ENCODE measurements at places on chromosomes 4 and X. TPM values are rescaled to one million over a fixed set of nuclear protein-coding genes. Genes with fewer than 3 reads are reported as not detected.

DNA sequence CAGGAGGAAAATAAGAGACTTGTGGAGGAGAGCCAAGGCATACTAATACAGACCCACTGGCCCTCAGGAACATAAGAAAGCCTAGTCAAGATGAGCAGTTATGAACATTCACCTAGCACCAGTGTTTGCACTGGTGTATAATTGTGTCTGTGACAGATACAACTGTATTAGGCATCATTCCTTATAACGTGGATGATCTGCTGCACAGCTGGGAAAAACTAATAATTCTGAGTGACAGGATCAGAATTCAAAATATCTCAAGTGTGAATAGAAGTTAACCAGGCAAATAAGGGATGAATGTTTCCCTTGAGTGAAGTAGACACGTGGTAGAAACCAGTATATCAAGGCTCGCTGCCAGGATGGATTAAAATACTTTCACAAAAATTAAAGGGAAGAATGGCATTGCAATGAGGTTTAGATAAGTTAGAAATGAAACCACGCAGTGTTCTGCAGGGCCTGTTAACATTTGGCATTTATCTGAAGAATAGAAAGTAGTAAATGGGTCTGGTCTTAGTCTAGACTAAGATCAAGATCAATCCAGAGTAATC, 325.9 kb downstream of the EPHA5 start:
- no peak overlapping the region for H3K27ac ChIP-seq
- no peaks in the 10 kb centered on the region for H3K27me3 ChIP-seq
- H3K4me1 ChIP-seq: no peaks in the 10 kb centered on the region
- H3K4me3 ChIP-seq: no peak overlapping the region
- no peaks in the 10 kb centered on the region for H3K36me3 ChIP-seq

DNA sequence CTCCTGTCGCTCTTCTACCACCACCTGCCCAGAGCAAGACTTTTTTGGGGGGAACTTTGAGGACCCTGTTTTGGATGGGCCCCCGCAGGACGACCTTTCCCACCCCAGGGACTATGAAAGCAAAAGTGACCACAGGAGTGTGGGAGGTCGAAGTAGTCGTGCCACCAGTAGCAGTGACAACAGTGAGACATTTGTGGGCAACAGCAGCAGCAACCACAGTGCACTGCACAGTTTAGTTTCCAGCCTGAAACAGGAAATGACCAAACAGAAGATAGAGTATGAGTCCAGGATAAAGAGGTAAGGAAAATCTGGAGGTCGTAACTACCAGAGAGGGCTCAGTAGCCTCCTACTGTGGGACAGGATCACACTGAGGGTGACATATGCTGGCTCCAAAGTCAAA, 364.5 kb downstream of the MAPK10 start:
- H3K4me3 ChIP-seq: no peak overlapping the region
- no peaks in the 10 kb centered on the region for H3K4me1 ChIP-seq
- DNase-seq: no peak
- H3K36me3 ChIP-seq: no peaks in the 10 kb centered on the region
- H3K27ac ChIP-seq: no peak overlapping the region

- H3K36me3 ChIP-seq: no peaks in the 10 kb centered on the region
- H3K27me3 ChIP-seq: no peaks in the 10 kb centered on the region
- H3K4me3 ChIP-seq: no peak overlapping the region
- no peak for DNase-seq
- H3K4me1 ChIP-seq: no peaks in the 10 kb centered on the region
These were observed 249.2 kb downstream of the COL25A1 start for GRCh38 chr4:109053257-109053656.

DNA sequence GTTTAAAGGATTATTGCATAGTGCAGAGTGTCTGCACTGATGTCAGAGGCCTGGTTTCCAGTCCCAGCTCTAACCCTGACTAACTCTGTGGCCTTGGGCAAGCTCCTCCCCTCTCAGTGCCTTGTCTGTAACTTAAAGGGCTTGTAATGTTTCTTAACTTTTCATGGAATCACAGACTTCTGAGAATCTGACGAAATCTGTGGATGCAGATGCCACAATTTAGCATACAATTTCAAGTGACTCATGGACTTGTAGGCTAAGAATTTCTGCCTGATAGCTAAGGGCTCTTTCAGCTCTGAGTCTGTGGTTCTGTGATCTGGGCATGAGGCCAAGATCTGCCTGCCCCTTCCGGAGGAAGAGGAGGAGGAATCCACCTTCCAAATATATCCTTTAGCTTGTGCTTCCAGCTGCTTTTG, 236.9 kb downstream of the AR start:
- H3K4me3 ChIP-seq: no peak overlapping the region
- H3K27ac ChIP-seq: peak overlapping the region; percentile 42
- no peaks in the 10 kb centered on the region for H3K27me3 ChIP-seq

DNA sequence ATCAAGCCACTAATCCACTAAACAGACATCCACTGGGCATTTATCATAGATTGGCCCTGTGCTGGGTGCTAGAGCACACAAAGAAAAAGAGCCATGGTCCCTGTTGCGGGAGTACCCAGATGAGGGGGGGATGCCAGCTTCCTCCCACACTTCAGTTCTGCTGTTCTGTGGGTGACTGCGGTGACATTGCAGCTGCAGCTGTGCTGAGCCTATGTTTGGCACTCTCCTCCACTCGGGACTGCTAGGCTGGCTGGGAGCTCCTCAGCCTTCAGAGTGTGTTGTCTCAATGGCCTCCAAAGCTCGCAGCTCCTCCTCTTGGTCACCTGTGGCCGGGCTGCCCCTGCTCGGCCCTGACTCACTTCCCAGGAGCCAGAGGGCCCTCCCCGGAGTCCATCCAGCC, 173.2 kb downstream of the CLCN4 start:
- no peak overlapping the region for H3K4me3 ChIP-seq
- no peaks in the 10 kb centered on the region for H3K4me1 ChIP-seq
- DNase-seq: no peak

DNA sequence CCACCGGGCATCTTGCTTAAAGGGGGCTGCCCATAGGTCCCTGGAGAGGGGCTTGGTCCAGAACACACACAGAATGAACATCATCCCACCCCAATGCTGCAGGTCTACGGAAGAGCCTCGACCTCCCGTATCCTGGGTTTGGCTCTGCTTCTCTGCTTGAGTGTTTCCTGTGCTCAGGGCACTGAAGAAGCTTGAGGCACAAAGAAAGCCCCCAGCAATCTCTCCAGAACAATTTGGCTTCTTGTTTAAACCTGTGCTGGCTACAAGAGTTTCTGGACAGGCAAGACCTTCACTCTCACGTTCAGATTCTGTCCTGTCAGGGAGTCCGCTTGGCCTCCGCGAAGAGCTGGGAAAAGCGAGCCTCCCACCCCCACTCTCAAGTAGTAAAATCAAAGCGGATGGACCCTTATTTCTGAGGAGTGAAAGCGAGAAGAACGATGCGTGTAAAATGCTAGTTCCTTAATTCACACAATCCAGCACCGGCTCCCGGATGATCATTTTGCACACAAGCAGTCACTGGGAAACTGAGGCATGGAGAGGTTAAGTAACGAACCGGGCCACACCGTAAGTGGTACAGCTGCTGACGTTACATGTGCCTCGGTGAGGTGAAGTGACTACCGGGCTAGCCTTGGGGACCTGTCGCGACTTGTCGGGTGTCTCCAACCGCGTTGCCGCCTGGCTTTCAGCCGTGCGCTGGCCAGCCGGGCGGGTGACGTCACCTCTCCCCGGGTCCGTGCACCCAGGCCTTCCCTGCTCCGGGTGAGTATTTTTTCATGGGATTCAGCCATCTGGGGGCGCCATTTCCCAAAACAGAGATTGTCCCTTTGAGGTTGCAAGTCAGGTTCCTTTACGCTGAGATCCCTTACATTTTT, 3.1 kb upstream of the SFRP2 start:
- peak overlapping the region; percentile 65 for H3K4me3 ChIP-seq
- no peak overlapping the region for H3K27ac ChIP-seq
- H3K4me1 ChIP-seq: peaks cover 51% of the 10 kb centered on the region
- no peaks in the 10 kb centered on the region for H3K36me3 ChIP-seq
- H3K27me3 ChIP-seq: peaks cover 22% of the 10 kb centered on the region

- H3K4me1 ChIP-seq: peaks cover 3% of the 10 kb centered on the region
- DNase-seq: no peak
- H3K4me3 ChIP-seq: no peak overlapping the region
- no peaks in the 10 kb centered on the region for H3K27me3 ChIP-seq
These were observed 132.7 kb downstream of the PJA1 start for GRCh38 chrX:69032601-69033000.

GRCh38 chr4:119189638-119190037, 22.9 kb upstream of the USP53 start:
- H3K27ac ChIP-seq: no peak overlapping the region
- no peaks in the 10 kb centered on the region for H3K27me3 ChIP-seq
- no peak for DNase-seq
- H3K4me3 ChIP-seq: no peak overlapping the region
- peaks cover 28% of the 10 kb centered on the region for H3K4me1 ChIP-seq
- no peaks in the 10 kb centered on the region for H3K36me3 ChIP-seq

DNA sequence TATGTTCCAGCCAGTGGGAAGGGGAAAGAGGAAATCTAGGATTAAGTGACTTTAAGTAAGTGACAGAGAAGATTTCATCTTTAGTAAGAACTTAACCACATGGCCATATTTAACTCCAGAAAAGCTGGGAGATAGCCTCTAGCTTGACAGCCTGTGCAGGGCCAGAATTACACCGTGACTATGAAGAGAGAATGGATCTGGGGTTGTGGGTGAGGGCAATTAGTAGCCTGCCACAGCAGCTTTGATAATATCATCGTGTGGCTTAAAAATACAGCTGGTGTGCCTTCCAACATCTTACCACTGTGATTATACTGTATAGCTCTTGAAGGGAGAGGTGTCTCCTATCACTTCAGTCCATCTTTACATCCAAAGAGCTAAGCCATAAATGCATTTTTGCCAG, 57.6 kb upstream of the TBC1D9 start:
- no peak for DNase-seq
- H3K4me3 ChIP-seq: no peak overlapping the region
- H3K36me3 ChIP-seq: no peaks in the 10 kb centered on the region
- no peak overlapping the region for H3K27ac ChIP-seq
- no peaks in the 10 kb centered on the region for H3K4me1 ChIP-seq

DNA sequence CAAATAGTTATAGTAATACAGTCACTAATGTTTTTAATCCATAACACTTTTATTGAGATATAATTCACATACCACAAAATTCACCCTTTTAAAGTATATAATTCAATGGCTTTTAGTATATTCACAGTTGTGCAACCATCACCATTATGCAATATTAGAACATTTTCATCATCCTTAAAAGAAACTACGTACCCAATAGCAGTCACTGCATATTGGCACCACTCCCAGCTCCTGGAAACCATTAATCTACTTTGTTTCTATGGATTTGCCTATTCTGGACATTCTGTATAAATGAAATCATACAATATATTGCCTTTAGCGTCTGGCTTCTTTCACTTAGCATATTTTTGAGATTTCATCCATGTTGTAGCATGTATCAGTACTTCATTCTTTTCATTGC, 99.3 kb downstream of the AMMECR1 start:
- no peak for DNase-seq
- no peaks in the 10 kb centered on the region for H3K4me1 ChIP-seq
- H3K36me3 ChIP-seq: no peaks in the 10 kb centered on the region
- no peak overlapping the region for H3K27ac ChIP-seq

- H3K36me3 ChIP-seq: no peaks in the 10 kb centered on the region
- no peak for DNase-seq
- peaks cover 16% of the 10 kb centered on the region for H3K4me1 ChIP-seq
These were observed 63.6 kb downstream of the SLC7A11 start for GRCh38 chr4:138178566-138178965.

- H3K4me1 ChIP-seq: no peaks in the 10 kb centered on the region
- no peaks in the 10 kb centered on the region for H3K27me3 ChIP-seq
- no peak for DNase-seq
- no peak overlapping the region for H3K4me3 ChIP-seq
- no peak overlapping the region for H3K27ac ChIP-seq
These were observed 55.3 kb upstream of the MSANTD1 start for GRCh38 chr4:3193531-3194203.

- no peaks in the 10 kb centered on the region for H3K4me1 ChIP-seq
- no peaks in the 10 kb centered on the region for H3K27me3 ChIP-seq
- H3K27ac ChIP-seq: no peak overlapping the region
- no peak for DNase-seq
- H3K4me3 ChIP-seq: no peak overlapping the region
These were observed 175.6 kb upstream of the GPC4 start for GRCh38 chrX:133590703-133591505.

GRCh38 chrX:44010626-44011025, 37.4 kb upstream of the NDP start:
- no peak overlapping the region for H3K4me3 ChIP-seq
- H3K36me3 ChIP-seq: no peaks in the 10 kb centered on the region
- H3K4me1 ChIP-seq: no peaks in the 10 kb centered on the region
- H3K27ac ChIP-seq: no peak overlapping the region

- no peak overlapping the region for H3K4me3 ChIP-seq
- no peak for DNase-seq
- peaks cover 2% of the 10 kb centered on the region for H3K4me1 ChIP-seq
- peaks cover 47% of the 10 kb centered on the region for H3K27me3 ChIP-seq
- no peaks in the 10 kb centered on the region for H3K36me3 ChIP-seq
These were observed 10.4 kb upstream of the PDGFRA start for GRCh38 chr4:54218736-54219135.

DNA sequence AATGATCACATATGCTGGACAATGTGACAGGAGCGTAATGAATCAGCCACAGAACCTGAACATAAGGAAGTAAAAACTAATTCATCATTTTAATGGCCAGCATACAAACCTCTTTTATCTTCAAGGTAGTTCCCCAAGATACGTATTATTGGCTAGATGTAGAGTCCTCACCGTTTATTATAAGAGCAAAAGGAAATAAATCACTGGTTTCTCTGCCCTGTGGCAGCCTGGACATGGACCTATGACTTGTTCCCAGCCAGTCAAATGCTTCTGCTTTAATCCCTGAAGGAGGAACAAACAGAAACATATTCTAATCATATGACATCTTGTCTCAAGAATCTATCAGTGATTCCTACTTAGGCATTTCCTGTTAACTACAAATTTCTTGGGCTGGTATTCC, 86.8 kb upstream of the FAM241A start:
- no peaks in the 10 kb centered on the region for H3K36me3 ChIP-seq
- no peaks in the 10 kb centered on the region for H3K4me1 ChIP-seq
- H3K4me3 ChIP-seq: no peak overlapping the region

DNA sequence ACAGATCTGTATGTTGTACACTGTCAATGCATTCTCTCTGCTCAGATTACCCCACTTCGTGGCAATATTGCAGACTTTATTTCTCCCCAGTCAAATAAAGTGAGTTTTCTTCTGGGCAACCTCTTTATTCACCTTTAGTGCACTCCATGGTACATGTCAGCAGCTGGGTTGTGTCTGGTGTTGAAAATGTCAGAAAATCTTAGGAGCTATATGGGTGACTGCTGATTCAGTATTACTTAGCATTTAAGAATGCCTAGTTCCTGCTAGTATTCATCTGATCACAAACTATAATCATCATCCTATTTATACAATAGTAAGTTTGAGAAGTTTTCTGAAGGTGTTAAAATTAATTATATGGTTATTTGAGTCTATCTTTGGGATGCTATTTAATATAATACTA, 112.5 kb downstream of the CFAP299 start:
- no peaks in the 10 kb centered on the region for H3K4me1 ChIP-seq
- no peak overlapping the region for H3K4me3 ChIP-seq
- no peaks in the 10 kb centered on the region for H3K27me3 ChIP-seq

Gene SPATA18
- 6.9 TPM for total RNA-seq

Gene HHIP
- not detected for total RNA-seq

Gene USP53
- total RNA-seq: 21.9 TPM

Gene SSX1
- not detected for total RNA-seq

Gene FAM184B
- 0.18 TPM for total RNA-seq

Gene SHROOM2
- 9.9 TPM for total RNA-seq

Gene SERPINA7
- not detected for total RNA-seq

Gene SERTM2
- not detected for total RNA-seq

Gene GLRA3
- not detected for total RNA-seq

Gene AADAT
- total RNA-seq: 1.1 TPM

Gene PNPLA4
- total RNA-seq: 33.8 TPM

Gene CSN2
- not detected for total RNA-seq

Gene NAP1L3
- total RNA-seq: 0.53 TPM

Data from esophagus squamous epithelium (tissue), 5 donors.